ENCODE measurements at places on chromosomes 2 and 18.

- DNase-seq = no peak
Observed at GRCh38 chr2:222893716-222894115, 32.9 kb downstream of the ACSL3 start.

DNA sequence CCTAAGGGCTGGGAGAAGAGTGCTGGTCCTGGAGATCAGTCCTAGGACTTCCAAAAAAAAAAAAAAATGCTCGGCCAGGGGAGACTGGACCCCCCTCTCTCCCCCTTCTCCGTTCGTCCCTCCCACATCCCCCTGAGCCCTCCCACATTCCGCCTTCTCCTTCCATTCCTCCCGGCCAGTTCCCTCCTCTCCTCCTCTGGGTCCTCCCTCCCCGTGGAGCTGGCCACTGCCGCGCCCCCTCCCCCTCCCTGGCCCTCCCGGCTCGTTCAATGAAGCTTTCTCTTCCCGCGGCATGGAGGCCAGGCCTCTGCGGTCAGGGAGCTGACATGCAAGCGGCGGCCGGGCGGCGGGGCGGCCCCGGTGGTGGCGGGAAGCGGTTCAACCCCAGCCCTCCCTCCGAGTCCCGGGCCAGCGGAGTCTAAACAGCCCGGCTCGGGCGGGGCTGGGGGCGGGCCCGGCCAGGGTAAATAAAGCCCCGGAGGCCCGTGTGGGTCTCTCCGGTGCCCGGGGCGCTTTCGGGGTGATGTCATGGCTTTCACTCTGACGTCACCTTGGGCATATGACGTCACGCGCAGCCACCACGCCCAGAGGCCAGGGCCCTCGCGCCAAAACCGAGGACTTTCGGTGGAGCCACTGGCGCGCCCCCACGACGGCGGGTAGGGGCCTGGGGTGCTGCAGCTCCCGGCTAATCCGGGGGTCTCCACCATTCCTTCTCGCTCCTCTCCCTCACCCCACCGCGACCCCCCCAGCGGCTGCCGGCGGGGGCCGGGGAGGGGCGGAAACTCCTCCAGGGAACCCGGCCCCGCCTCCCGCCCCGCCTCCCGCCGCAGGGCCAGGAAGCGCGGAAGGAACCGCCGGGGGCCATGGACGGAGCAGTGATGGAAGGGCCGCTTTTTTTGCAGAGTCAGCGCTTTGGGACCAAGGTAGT lies at the start of the genes DOK1 and LOXL3:
TSS of gene DOK1 (plus strand) at position 829 of the 928 bp plus-strand sequence. CDS start at position 864, 35 bp downstream.
TSS of gene LOXL3 (minus strand) at position 51 of the 928 bp plus-strand sequence. CDS start 1,308 bp downstream, outside the sequence.
- peak; percentile 67 for DNase-seq

DNA sequence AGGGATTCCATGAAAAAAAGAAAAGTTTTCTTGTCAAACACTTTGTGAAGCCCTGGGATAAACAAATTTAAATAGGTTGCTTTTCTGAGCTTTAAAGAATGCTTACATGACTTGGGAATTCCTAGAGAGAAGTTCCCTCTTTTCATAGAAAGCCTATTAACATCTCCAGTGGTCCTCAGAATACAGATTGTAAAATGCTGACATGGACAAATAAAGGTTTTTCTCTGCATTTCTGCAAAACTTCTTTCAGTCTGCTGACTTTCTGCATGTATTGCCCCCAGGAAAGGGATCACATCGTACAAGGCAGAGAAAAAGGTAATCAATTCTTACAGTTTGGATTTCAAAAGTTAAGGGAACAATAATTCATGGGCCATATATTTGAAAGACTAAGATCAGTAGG lies 20.6 kb downstream of the ZNF385B start:
- DNase-seq = no peak

- no peak for DNase-seq
Observed at GRCh38 chr2:143581134-143581533, 451.9 kb downstream of the ARHGAP15 start.

- DNase-seq = no peak
Observed at GRCh38 chr2:46574457-46575355, 95.3 kb downstream of the TMEM247 start.

GRCh38 chr2:146916914-146917313 lies 927.9 kb upstream of the ACVR2A start:
- DNase-seq = no peak

- DNase-seq = no peak
Observed at GRCh38 chr2:122651780-122652179, 896.3 kb downstream of the TSN start.

DNA sequence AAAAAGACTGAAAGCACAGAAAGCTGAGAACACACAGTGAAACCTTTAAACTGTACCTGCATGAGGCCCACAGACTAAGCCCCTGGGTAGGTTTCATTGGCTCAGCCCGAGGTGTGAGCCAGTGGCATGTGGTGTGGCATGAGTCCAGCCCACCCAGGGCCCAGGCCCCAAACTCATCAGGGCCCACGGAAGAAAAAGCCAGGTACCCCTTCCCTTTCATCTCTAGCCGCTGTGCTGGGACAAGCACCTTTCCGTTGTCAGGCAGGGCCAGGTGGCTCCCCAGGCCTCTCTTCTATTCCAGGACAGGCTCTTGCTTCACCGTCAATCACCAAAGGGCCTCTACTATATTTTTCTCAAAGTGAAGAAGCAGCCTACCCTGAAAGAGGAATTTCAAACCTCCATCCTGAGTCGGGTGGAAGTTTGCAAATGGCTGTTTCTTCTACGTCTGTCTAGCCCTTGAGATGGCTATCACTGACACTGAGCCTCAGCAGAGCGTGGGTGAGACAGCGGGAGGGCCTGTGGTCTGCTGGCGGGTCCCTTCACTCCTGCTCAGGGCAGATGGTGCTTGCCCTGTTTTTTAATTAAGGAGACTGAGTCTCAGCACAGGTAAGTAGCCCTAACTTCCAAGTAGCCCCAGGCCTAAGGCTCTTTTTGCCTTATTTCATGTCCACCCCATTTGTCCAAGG lies 8.6 kb downstream of the DNAJB2 start:
- DNase-seq = no peak

DNA sequence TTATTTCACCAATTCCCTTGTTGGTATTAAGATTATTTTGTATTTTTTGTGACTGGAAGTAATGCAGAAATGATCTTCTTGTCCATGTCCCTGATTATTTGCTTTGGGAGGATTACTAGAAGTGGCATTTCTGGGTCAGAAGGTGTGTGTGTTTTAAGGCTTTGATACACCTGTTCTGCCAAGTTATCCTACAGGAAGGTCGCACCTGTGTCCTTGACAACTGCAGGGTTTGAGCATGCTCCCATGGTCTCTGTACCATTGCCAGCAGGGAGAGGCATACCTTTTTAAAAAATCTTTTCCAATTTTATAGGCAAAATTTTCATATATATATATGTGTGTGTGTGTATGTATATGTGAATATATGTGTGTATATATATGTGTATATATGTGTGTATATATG lies 29.7 kb downstream of the KDM3A start:
- DNase-seq = no peak
